ENCODE measurements at places on chromosomes 6 and 20.

GRCh38 chr20:58431134-58431533 lies 42.1 kb downstream of the VAPB start:
- peaks cover 3% of the 10 kb centered on the region for H3K36me3 ChIP-seq
- no peak overlapping the region for H3K4me3 ChIP-seq
- no peaks in the 10 kb centered on the region for H3K27me3 ChIP-seq
- H3K27ac ChIP-seq: peak overlapping the region; percentile 24

GRCh38 chr20:3572151-3572550 lies 91.0 kb downstream of the GFRA4 start:
- no peaks in the 10 kb centered on the region for H3K4me1 ChIP-seq
- no peaks in the 10 kb centered on the region for H3K27me3 ChIP-seq
- no peak overlapping the region for H3K27ac ChIP-seq

DNA sequence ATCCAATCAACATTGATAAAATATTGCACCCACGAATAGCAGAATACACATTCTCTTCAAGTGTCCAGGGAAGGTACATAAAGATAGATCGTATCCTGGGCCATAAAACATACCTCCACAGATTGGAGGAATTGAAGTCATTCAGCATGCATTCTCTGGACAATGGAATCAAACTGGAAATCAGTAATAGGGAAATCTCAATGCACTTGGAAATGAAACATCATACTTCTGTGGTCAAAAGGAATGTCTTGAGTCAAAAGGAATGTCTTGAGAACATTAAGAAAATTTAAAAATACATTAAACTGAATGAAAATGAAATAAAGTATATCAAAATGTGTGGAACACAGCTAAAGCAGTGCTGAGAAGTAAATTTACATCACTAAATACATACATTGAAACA lies 138.8 kb downstream of the TFAP2A start:
- no peaks in the 10 kb centered on the region for H3K27me3 ChIP-seq
- no peaks in the 10 kb centered on the region for H3K36me3 ChIP-seq
- no peaks in the 10 kb centered on the region for H3K4me1 ChIP-seq
- 0 out of 2 replicates have a peak overlapping the region, but pooled peaks have one; percentile 25 for H3K27ac ChIP-seq
- peak; percentile 51 for DNase-seq

GRCh38 chr6:22239261-22239921 lies 57.4 kb downstream of the PRL start:
- H3K4me1 ChIP-seq: peaks cover 7% of the 10 kb centered on the region
- DNase-seq: no peak
- no peak overlapping the region for H3K27ac ChIP-seq
- no peaks in the 10 kb centered on the region for H3K36me3 ChIP-seq

DNA sequence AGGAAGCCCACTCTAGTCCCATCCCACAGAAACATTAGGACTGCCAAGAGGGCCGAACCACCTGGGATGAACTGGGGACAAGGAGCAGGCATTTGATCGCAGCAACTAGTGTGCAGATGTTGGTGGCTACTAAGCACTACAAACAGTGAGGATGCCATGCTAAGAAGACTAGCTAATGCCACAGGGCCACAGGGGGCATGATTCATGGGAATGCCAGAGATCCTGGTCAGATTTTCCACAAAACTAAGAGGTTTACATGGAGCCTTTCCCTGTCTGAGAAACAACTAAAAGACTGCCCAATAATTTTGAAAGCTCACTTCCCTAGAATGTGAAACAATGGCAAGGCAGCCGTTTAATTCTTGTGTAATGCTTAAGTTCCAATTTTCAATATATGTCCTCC lies 375.9 kb upstream of the PTCHD4 start:
- no peaks in the 10 kb centered on the region for H3K4me1 ChIP-seq
- H3K36me3 ChIP-seq: no peaks in the 10 kb centered on the region
- no peak overlapping the region for H3K4me3 ChIP-seq
- DNase-seq: no peak
- no peaks in the 10 kb centered on the region for H3K27me3 ChIP-seq
- no peak overlapping the region for H3K27ac ChIP-seq

GRCh38 chr6:28726569-28727309 lies 197.0 kb downstream of the TRIM27 start:
- H3K27me3 ChIP-seq: peaks cover 12% of the 10 kb centered on the region
- H3K4me1 ChIP-seq: peaks cover 5% of the 10 kb centered on the region
- no peak overlapping the region for H3K27ac ChIP-seq

- H3K4me3 ChIP-seq: no peak overlapping the region
- peaks cover 25% of the 10 kb centered on the region for H3K4me1 ChIP-seq
- peaks cover 24% of the 10 kb centered on the region for H3K36me3 ChIP-seq
- no peak overlapping the region for H3K27ac ChIP-seq
- DNase-seq: no peak
Observed at GRCh38 chr20:34369265-34369664, 6.2 kb downstream of the ITCH start.

DNA sequence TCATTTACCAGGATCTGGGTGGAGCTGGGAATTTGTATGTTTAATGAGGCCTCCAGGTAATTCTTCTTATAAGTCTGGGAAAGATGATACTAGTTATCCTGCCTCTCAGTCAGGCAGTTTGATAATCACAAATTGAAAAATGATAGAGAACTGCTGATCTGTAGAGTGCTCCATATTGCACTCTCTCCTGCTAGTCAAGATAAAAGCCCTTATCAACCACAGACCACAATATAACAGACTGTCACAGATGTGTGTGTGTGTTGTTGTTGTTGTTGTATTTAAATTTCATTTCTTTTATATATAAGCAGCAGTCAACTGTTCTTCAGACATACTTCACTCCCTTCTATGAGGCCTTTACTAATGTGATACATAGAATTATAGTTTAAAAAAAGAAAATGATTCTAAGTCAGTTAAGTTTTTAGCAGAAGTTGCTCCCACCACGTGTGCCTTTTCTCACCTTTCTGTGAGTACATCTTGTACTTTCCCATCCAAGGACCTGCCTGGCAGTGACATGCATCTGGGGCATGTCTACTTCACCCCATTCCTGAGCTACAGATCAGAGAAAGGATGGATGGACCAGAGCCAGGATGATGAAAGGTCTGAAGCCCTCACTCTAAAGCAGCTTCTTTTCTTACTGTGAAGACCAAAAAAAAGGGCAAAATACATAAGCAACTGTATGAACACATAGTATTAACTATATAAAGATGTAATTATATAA lies 29.8 kb downstream of the TENT5A start:
- no peaks in the 10 kb centered on the region for H3K36me3 ChIP-seq
- DNase-seq: no peak
- no peak overlapping the region for H3K27ac ChIP-seq
- no peak overlapping the region for H3K4me3 ChIP-seq

DNA sequence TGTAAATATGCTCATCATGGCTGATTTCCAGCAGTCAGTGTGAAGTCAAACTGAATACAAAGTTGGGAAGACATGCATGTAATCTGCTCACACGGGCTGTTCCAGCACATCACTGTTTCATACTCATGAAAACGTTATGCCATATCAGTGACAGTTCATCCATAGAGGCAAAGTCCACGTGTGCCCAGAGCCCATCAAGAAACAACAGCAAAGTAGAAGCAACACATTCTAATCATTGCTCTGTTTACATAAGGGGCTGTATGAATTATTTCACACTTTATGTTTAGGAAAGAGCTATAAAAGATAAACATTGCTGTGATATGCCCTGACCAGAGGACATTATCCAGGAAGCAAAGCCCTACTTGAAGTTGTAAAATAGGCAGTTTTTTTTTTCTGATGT lies 157.0 kb upstream of the ENPP5 start:
- H3K27me3 ChIP-seq: no peaks in the 10 kb centered on the region
- no peaks in the 10 kb centered on the region for H3K36me3 ChIP-seq
- DNase-seq: no peak

GRCh38 chr6:45538641-45539547 lies 161.2 kb upstream of the SUPT3H start:
- DNase-seq: peak; percentile 49
- H3K27ac ChIP-seq: no peak overlapping the region
- H3K27me3 ChIP-seq: no peaks in the 10 kb centered on the region
- H3K4me3 ChIP-seq: 0 out of 2 replicates have a peak overlapping the region, but pooled peaks have one; percentile 13
- no peaks in the 10 kb centered on the region for H3K36me3 ChIP-seq

DNA sequence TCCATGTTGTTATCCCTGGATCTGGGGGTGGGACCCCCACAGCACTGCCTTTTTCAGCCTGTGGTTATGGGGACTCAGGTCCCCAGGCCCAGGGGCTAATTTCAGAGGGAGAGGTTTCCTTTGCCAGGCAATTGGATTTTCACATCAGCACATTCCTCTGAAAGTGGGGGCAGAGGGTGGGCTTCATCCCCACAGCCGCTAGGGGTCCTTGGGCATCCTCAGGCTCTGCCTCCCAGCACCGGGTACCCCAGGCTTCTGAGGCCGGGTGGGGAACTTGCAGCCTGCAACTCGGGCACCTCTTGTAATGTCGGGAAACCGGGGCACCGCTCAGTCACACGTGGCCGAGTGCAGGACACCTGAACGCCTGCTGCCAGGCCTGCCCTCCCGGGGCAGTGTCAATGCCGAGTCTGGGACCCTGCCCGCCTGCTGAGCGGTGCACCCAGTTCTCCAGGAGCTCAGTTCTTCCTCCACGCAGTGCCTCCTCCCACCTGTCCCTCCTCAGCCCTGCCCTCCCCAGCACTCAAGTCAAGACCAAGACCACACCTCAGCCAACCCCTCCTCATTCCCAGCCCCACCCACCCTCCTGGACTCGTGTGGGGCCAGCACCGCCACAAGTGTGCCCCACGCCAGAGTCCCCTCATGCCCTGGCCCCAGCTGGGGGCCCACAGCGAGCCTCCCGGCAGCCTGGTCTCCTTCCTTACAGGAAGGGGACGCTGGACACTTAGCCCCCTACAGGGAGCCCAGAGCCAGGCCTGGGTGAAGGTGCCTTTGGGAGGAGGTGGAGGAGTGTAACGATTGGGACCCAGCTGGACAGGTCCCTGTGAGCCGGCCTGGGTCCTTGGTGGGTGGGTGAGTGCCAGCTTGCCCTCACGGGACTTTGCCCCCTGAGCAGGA lies 8.8 kb upstream of the CHRNA4 start:
- no peak overlapping the region for H3K27ac ChIP-seq
- peaks cover 23% of the 10 kb centered on the region for H3K27me3 ChIP-seq
- H3K36me3 ChIP-seq: no peaks in the 10 kb centered on the region
- no peak overlapping the region for H3K4me3 ChIP-seq
- no peak for DNase-seq

GRCh38 chr20:16732506-16733152 lies 2.8 kb downstream of the SNRPB2 start:
- H3K4me1 ChIP-seq: peaks cover 19% of the 10 kb centered on the region
- H3K27ac ChIP-seq: no peak overlapping the region
- H3K27me3 ChIP-seq: no peaks in the 10 kb centered on the region
- H3K36me3 ChIP-seq: peaks cover 26% of the 10 kb centered on the region

GRCh38 chr20:17875981-17876385 lies 92.6 kb downstream of the SNX5 start:
- H3K36me3 ChIP-seq: no peaks in the 10 kb centered on the region
- H3K4me3 ChIP-seq: no peak overlapping the region
- H3K4me1 ChIP-seq: peaks cover 13% of the 10 kb centered on the region
- DNase-seq: no peak

DNA sequence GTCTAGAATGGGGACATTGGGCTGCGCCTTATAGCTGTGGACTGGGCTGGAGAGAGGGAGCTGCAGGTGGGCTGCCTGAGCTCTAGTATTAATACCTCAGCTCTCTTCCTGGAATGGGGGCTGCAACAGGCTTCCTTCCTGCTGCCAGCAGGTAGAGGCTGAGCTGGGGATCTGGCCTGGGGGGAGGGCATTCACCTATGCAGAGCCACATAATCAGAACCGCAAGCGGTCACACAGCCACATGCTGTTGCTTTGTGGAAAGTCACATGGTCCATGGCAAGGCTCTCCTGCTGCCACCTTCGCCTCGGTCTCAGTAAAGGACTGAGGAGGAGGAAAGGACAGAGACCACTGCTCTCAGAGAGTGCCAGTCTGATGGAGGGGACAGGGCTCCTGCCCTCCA lies 35.7 kb downstream of the ITPR3 start:
- H3K36me3 ChIP-seq: no peaks in the 10 kb centered on the region
- no peaks in the 10 kb centered on the region for H3K4me1 ChIP-seq
- DNase-seq: no peak
- H3K27me3 ChIP-seq: no peaks in the 10 kb centered on the region
- H3K4me3 ChIP-seq: no peak overlapping the region

- no peak overlapping the region for H3K4me3 ChIP-seq
- no peaks in the 10 kb centered on the region for H3K36me3 ChIP-seq
- DNase-seq: peak; percentile 52
- H3K27me3 ChIP-seq: no peaks in the 10 kb centered on the region
- H3K27ac ChIP-seq: peak overlapping the region; percentile 44
- H3K4me1 ChIP-seq: peaks cover 57% of the 10 kb centered on the region
Observed at GRCh38 chr6:129183681-129184301, 300.9 kb downstream of the LAMA2 start.

DNA sequence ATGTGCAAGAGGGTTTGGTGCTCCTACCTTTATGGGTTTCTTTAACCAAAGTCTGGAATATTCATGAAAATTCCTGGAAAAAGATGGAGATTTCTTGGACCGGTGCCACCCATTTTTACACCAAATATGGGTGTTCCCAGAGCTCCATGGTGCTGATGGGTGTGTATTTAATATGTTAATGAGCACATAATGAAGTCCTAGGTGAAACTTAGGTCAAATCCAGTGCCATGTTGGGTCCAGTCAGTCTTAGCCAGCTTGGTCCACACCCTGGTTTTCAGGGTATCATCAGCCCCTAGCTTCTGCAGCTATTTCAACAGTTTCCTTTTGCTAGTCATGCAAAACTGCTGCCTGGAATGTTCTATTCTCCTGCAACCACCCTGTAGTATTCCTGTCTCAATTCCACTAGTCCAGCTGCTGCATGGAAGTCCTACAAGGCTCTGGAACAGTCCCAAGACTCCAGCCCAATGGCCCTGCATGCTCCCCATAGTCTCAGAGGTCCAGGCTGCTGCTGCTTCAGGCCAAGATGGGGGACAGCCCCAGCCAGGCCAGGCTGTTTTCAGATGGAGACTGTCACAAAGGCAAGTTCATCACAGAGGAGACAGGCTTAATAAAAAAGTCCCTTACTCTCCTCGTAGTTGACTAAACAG lies 31.8 kb downstream of the CST9L start:
- no peaks in the 10 kb centered on the region for H3K4me1 ChIP-seq
- no peak for DNase-seq
- no peak overlapping the region for H3K27ac ChIP-seq

- no peak overlapping the region for H3K4me3 ChIP-seq
- H3K4me1 ChIP-seq: 0 out of 2 replicates have a peak, but pooled peaks cover 3% of the 10 kb centered on the region
- no peak overlapping the region for H3K27ac ChIP-seq
- no peaks in the 10 kb centered on the region for H3K27me3 ChIP-seq
Observed at GRCh38 chr6:128532827-128533226, 12.4 kb upstream of the PTPRK start.

DNA sequence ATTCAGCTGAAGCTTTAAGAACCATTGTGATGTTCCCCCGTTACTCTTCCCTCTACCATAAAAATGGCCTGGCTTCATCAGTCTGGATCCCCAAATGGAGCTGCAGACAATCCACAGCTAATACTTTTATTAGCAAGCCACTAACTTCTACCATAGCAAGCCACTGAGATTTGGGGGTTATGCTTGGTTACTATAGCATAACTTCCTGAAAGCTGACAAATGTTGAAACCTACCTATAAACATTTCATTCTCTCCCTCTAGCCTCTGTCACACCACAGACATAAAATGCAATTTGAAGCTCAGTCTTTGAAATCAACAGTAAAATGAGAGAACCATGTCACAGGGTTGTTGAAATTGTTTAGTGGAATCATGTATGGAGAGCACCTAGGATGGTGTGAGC lies 3.0 kb upstream of the HTR1E start:
- no peak overlapping the region for H3K4me3 ChIP-seq
- no peak overlapping the region for H3K27ac ChIP-seq
- no peaks in the 10 kb centered on the region for H3K4me1 ChIP-seq
- peaks cover 23% of the 10 kb centered on the region for H3K27me3 ChIP-seq
- no peaks in the 10 kb centered on the region for H3K36me3 ChIP-seq
- no peak for DNase-seq
